IPS DF 19.7 (cell line): ENCODE measurements at places on chromosomes 2 and 18.

DNA sequence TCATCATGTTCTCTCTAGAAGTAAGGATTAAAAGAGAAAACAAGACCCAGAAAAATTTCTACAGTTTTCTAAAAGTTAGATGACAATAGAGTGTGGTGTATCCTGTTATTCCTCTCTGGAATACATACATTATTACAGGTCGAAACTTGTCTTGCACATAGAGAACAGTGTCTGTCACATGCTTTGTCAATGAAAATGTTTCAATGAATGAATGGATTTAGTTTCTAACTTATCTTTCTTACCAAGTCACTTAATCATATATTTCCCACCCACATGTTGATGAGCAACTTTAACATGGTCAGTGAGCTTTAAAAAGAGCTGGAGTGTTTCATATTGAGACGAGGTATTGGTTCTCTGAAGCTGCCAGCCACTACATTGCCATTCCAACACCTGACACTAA is 4.3 kb downstream of the DSG4 start:
- DNase-seq: no peak

DNA sequence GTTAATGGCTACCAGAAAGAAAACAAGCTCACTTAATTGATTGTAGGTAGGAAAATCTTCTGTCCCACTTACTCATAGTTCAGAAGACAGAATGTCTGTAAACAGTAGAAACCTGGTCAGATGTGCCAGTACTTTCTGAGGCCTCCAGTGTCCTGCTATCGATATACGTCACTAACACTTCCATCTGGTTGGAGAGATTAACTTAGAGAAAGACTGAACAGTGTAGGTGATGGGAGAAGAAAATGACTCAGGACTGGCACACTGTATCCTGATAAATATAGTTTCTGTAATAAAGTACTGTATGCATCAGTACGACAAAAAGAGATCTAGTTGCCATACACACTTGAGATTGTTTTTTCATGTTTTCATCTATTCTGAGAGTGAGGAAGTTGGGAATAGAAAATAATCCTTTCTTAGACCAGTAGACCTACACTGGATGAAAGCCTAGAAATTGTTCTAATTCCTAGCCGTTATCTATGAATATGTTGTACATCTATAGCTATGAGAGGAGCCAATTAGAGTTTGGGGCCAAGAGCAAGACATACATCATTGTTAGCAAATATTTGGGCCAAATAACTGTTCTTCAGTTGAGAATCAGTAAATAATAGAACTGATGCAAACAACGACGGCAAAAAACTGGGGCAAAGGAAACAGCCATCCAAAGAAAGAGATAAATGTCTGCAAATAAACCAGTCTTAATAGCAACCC is 105.9 kb downstream of the NAT8 start:
- no peak for DNase-seq

DNA sequence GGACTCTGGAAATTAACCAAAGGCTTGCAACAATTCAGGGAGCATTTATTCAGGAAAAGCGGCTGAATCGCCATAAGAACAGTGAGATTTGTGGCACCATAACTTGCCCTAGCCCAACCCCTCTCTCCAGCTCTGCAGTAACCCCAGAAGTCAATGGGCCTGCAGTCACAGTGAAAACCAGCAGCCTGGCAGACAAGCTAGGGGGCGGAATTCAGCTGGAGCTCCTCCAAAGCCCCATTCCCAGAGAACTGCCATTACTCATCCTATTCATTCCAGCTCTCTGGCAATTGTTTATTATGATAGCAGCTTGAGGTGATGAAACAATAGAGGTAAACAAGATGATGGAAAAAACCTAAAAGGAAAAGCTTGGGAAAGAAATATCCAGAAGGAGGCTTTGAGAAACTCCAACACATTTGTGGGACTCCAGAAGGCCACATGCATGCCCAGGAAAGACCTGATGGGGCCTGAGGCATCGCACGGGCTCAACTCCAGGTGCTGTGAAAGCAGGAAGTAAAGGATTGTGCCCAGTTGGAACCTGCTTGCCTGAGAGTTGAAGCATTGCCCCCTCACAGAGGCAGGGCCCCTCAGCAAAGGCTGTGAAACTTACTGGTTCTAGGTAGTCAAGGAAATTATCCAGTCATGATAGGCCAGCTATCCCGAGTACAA is 126.7 kb downstream of the TWIST2 start:
- peak; percentile 20 for DNase-seq

DNA sequence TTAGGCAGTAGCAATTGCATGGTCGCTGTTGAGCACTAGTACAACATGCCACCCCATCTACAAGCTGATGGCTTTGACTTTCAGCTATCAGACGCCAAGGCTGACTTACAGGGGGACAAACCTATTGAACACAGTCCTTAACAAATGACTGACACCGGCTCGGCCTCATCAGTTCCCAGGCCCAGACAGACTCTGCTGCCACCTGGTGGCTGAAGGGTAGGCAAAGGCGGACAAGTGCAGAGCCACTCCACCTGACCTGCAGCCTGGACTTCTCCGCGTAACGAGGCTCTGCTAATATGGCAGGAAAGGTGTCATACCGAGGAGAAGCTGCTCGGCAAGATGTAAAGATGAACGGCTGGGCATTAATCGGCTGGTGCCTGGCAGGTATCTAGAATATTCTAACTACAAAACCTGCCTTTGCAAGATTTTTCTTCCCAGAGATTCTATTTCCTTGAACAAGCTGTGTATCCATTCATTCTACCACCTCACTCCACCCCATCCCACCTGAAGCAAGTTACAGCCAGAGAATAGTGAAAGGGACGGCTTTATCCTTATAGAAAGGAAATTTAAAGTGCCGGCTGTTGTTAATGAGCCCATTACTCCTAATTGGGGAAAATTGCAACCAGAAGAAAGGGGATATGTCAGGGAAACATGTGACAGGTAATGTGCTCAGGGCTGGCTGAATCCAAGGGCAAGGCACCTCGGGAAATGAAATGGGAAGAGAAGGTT is 67.4 kb downstream of the STEAP3 start:
- peak; percentile 56 for DNase-seq

DNA sequence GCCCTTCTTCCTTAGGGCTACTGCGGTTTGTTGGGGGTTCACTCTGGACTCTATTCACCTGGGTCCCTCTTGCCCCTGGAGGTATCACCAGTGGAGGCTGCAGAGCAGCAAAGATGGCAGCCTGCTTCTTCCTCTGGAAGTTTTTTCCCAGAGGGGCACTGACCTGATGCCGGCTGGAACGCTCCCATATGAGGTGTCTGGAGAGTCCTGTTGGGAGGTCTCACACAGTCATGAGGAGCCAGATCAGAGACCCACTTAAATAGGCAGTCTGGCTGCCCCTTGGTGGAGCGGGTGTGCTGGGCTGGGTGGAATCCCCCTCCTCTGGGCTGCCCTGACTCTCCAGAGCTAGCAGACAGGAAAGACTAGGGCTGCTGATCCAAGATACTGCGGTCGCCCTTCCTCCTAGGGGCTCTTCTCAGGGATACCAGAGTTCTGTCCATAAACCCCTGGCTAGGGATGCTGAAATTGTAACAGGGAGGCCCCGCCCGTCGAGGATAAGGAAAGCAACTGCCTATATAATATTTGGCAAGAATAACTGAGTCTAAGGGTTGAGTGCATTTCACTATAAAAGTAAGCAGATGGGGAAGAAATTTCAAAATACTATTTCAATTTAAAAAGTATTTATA is 140.7 kb downstream of the NOL4 start:
- DNase-seq: no peak

GRCh38 chr2:182650704-182651103 is 65.4 kb upstream of the DNAJC10 start:
- DNase-seq: no peak

GRCh38 chr2:122096761-122097160 is 341.3 kb downstream of the TSN start:
- no peak for DNase-seq

DNA sequence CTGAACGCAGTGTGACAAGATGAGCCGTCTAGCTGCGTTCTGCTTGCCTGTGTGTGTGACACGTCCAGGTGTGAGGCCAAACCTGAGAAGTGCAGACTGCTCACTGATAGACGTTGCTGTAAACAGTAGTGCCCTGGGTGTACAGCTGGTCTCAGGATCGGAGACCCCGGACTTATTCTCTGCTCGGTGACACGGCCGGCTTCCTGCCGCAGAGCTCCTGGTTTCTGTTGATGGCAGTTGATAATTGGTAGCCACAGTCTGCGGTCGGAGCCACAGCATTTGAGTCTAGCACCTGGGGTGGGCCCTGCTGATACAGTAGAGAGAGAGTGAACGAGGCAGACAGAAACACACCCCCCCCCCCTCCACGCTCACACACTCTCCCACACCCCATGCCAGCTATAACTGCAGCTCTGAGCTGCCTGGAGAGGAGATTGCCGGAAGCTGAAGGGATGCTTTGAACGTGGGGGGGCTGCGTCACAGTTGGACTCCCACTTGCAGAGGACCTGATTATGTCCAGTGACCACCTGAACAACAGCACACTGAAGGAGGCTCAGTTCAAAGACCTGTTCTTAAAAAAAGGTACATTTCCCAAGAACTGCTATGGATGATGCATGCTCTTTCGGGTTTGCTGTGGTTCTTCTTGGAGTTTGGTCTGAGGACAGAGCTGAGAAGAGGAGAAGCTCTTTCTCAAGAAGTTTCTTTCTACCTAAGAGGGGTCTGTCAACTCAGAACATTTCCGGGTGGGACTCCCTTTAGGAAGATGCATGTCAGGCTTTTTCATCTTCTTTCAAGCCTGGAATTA is 114.0 kb downstream of the FAM210A start:
- DNase-seq: no peak

GRCh38 chr18:78611201-78611800 is 368.3 kb upstream of the SALL3 start:
- no peak for DNase-seq

DNA sequence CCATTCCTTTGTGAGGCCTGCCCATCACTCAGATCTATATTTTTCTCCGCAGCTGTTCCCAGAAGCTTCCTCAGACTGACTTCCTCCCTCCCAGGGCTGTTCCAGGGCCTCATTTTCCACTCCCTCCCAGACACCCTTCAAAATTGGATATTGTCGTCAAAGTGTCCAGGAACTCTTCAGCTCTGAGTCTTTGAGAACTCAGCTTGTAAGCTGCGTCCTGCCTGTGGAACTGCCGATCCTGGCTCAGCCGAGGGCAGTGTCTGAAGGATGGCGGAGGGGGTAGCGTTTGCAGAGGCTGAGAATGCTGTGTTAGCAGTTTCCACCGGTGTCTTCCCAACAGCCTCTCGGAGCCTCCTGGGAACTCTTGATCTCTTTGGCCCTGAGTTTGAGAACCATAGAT is 27.1 kb downstream of the NCK2 start:
- DNase-seq: no peak
